Activated T-cell treated with anti-CD3 and anti-CD28 coated beads, Interleukin-2, amount 50 U/mL, for 72 hours (primary cell): ENCODE measurements at places on chromosomes 5 and 9. TPM values are rescaled to one million over a fixed set of nuclear protein-coding genes. Genes with fewer than 3 reads are reported as not detected.

GRCh38 chr5:20500546-20500945 lies 512.5 kb upstream of the CDH18 start:
- no peaks in the 10 kb centered on the region for H3K4me1 ChIP-seq
- no peaks in the 10 kb centered on the region for H3K36me3 ChIP-seq
- DNase-seq: no peak
- no peak overlapping the region for H3K27ac ChIP-seq
- H3K27me3 ChIP-seq: no peaks in the 10 kb centered on the region

Gene PAEP
- not detected for total RNA-seq

- no peaks in the 10 kb centered on the region for H3K36me3 ChIP-seq
- no peak for DNase-seq
- H3K27me3 ChIP-seq: no peaks in the 10 kb centered on the region
- no peak overlapping the region for H3K4me3 ChIP-seq
Observed at GRCh38 chr9:100884518-100884917, 144.0 kb upstream of the PLPPR1 start.

- no peaks in the 10 kb centered on the region for H3K4me1 ChIP-seq
- no peak overlapping the region for H3K4me3 ChIP-seq
- H3K27ac ChIP-seq: no peak overlapping the region
- no peak for DNase-seq
- H3K36me3 ChIP-seq: no peaks in the 10 kb centered on the region
- no peaks in the 10 kb centered on the region for H3K27me3 ChIP-seq
Observed at GRCh38 chr5:38167562-38167996, 90.8 kb upstream of the EGFLAM start.

DNA sequence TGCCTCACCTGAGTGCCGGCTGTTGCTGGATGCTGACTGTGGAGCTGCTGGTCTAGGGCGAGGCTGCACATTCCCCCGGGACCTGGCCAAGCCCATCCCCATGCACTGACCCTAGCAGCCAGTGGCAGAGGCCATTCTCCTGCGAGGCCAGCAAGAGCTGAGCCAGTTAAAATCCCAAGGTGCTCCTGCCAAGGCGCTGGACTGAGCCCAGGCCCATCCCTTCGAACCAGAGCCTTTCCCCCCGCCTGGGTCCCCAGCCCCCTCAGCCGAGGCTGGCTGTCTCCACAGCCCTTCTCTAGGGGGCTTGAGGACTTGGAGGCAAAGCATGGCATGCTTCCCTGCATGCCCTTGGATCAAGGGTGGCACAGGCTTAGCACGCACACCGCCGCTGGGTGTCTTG lies 1.6 kb downstream of the ADAMTSL2 start:
- no peak for DNase-seq
- H3K4me3 ChIP-seq: no peak overlapping the region
- peaks cover 19% of the 10 kb centered on the region for H3K27me3 ChIP-seq
- no peak overlapping the region for H3K27ac ChIP-seq
- peaks cover 16% of the 10 kb centered on the region for H3K4me1 ChIP-seq

Gene FOXE1
- total RNA-seq: 0.79 TPM

Gene EQTN
- not detected for total RNA-seq

DNA sequence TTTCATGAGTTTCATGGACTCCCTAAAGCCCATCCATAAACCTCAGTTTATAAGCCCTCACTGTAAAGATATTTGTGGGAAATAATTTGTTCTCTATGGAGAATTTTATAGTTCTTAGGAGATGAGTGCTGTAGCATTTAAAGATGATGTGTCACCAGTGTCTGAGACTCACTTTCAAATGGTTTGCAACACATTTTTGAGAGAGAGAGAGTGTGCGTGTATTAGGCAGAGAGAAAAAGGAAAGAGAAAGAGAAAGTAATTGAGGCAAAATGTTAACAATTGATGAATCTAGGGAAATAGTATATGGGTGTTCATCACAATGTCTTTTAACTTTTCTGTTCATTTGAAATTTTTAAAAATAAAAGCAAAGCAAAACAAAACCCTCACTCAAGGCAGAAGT lies 479.0 kb downstream of the ZSWIM6 start:
- no peak for DNase-seq
- no peak overlapping the region for H3K27ac ChIP-seq
- no peaks in the 10 kb centered on the region for H3K36me3 ChIP-seq
- H3K4me1 ChIP-seq: no peaks in the 10 kb centered on the region
- H3K27me3 ChIP-seq: no peaks in the 10 kb centered on the region

Gene ARID3C
- total RNA-seq: 0.29 TPM

- no peak overlapping the region for H3K4me3 ChIP-seq
- H3K27ac ChIP-seq: no peak overlapping the region
- H3K27me3 ChIP-seq: no peaks in the 10 kb centered on the region
- no peak for DNase-seq
- no peaks in the 10 kb centered on the region for H3K4me1 ChIP-seq
Observed at GRCh38 chr5:145180371-145180770, 654.8 kb downstream of the PRELID2 start.

Gene RNF183
- 0.69 TPM for total RNA-seq

Gene AGXT2
- total RNA-seq: not detected

Gene FAM153A
- 58.1 TPM for total RNA-seq

Gene CDH9
- not detected for total RNA-seq

Gene OLFM1
- not detected for total RNA-seq

DNA sequence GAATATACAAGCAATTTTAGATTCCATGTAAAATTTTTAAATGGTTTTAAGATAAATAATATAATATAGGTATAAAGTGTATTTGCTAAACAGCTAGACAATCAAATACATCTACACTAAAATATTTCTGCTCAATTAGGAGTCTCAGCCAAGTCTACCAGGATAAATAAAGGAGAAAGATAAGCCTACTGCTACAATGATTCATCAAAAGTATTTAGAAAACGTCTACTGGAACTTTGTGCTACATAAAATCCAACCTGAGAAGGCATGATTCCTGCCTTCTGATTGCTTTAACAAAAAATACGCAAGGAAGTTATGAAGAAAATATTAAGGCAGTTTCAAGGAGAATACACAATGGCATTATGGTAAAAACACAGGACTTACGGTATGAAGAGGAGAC lies 570.6 kb downstream of the EFNA5 start:
- no peaks in the 10 kb centered on the region for H3K36me3 ChIP-seq
- no peaks in the 10 kb centered on the region for H3K4me1 ChIP-seq
- H3K27me3 ChIP-seq: no peaks in the 10 kb centered on the region
- H3K4me3 ChIP-seq: no peak overlapping the region
- H3K27ac ChIP-seq: no peak overlapping the region

DNA sequence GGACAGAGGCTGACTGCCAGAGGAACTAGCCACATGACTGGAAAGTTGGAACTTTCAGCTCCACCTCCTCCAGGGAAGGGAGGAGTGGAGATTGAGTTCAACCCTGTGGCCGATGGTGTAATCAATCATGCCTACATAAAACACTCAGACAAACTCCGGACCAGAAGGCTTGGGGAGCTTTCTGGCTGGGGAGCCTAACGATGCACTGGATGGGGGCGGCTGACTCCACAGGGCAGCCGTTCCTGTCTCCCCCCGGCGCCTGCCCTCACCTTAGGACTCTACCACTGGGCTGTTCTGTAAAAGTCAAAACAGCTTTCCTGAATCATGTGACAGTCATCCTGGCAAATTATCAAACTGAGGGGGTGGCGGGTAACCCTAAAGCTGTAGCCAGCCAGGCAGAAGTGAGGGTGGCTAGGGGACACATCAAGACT lies 58.0 kb downstream of the GOLM1 start:
- no peaks in the 10 kb centered on the region for H3K36me3 ChIP-seq
- H3K27ac ChIP-seq: no peak overlapping the region
- H3K27me3 ChIP-seq: no peaks in the 10 kb centered on the region
- no peaks in the 10 kb centered on the region for H3K4me1 ChIP-seq
- H3K4me3 ChIP-seq: no peak overlapping the region
- no peak for DNase-seq

Gene BARHL1
- total RNA-seq: not detected

DNA sequence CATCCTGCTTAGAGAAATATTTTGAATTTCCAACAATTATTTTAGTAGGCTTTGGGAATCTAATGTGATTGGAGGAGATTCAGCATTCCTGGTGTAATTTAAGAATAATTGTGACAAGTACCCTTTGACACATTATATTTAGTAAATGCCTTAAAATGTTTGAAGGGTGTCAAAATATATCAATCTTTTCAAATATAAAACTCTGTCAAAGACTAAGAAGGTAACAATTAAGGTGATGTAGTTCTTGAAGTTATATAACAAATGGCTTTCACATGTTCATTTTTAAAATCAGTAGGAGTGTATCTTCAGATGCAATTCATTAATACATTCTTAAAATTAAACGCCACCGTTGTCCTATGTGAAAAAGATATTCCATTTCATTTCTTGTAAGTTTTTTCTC lies 1977.1 kb upstream of the CDH9 start:
- H3K27me3 ChIP-seq: no peaks in the 10 kb centered on the region
- no peak for DNase-seq
- no peaks in the 10 kb centered on the region for H3K4me1 ChIP-seq
- H3K4me3 ChIP-seq: no peak overlapping the region
- no peak overlapping the region for H3K27ac ChIP-seq

- no peak overlapping the region for H3K4me3 ChIP-seq
- H3K27me3 ChIP-seq: no peaks in the 10 kb centered on the region
- DNase-seq: no peak
Observed at GRCh38 chr5:146825033-146825432, 53.5 kb downstream of the PPP2R2B start.

DNA sequence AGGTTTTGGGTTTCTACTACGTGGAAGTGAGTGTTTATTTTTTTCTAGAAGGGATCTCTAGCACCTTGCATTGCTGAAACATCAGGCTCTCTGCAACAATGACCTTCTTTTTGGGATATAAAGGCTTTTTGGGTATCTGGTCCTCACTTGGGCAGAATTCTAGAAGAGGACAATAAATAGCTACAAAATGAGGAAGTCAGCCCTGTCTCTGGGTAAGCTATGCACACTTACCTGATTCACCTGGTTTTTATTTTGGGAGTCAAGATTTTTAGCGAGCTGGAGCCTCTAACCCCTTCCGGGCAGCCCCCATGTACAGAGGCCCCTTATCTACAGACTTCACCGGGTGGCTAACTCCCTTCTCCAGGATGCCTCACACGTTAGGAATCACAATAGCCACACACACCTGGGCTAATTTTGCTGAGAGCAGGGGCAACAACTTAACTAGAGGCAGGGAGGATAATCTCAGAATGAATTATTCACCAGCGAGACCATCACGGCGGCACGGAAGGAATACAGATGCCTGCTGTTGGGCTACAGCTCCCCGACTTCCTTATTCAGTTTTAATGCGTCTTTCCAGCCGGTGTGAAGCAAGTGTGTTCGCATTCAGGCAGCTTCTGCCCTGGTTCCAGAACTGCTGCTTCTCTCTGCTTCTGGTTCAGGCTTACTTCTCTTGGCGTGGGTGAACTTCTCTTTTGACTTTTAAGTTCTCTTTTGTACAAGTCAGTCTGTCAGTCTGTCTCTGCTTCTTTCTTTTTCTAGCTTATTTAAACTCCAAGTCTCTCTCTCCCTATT lies 341.0 kb upstream of the PANK3 start:
- DNase-seq: no peak
- peak overlapping the region; percentile 39 for H3K4me3 ChIP-seq
- H3K36me3 ChIP-seq: no peaks in the 10 kb centered on the region
- peaks cover 73% of the 10 kb centered on the region for H3K27me3 ChIP-seq
- H3K27ac ChIP-seq: no peak overlapping the region

GRCh38 chr5:79756076-79756475 lies 66.4 kb downstream of the CMYA5 start:
- peaks cover 6% of the 10 kb centered on the region for H3K27me3 ChIP-seq
- no peak overlapping the region for H3K4me3 ChIP-seq

- H3K36me3 ChIP-seq: no peaks in the 10 kb centered on the region
- no peaks in the 10 kb centered on the region for H3K27me3 ChIP-seq
- H3K4me1 ChIP-seq: peaks cover 78% of the 10 kb centered on the region
- no peak for DNase-seq
- H3K27ac ChIP-seq: peak overlapping the region; percentile 32
Observed at GRCh38 chr5:132468656-132469379, 21.8 kb downstream of the IRF1 start.

Gene ADGRD2
- total RNA-seq: not detected

DNA sequence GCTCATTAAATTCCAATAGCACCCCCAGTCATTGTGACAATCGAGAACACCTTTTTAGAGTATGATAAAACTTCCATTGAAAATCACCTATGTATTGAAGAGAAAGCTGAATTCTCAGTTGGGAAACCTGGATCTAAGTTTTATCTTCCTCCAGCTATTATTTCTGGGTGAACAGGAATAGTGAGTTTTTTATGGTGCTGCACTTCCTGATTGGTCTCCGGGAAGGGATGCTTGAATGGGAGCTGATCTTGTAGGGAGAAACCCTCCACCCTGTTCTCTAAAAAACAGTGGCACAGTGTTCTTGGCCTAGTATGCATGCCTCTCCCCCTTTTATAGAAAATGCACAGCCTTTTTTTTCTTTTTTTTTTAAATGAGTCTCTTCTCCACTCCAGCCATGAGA lies 112.2 kb downstream of the ACTBL2 start:
- DNase-seq: no peak
- no peak overlapping the region for H3K4me3 ChIP-seq
- H3K27ac ChIP-seq: no peak overlapping the region
- peaks cover 6% of the 10 kb centered on the region for H3K27me3 ChIP-seq

- H3K27me3 ChIP-seq: no peaks in the 10 kb centered on the region
- H3K27ac ChIP-seq: no peak overlapping the region
- DNase-seq: no peak
Observed at GRCh38 chr9:103025796-103026195, 30.7 kb downstream of the CYLC2 start.

DNA sequence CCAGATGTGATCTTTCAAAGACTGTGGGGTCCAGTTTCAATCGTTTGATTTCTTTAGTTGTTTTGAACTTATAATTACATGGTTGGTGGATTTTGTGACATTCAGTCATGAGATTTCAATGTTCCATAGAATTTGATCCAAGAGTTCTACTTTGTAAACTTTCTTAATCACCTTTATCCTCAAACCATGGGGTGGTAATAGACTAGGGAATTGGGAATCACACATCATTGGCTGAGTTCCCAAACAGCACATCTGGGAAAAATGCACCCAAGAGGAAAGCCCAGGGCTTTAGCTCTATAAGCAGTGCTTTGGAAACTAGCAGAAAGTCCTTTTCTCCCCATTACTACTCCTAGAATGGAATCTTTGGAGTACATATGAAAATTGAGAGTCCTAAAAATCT lies 177.6 kb downstream of the NNT start:
- no peaks in the 10 kb centered on the region for H3K36me3 ChIP-seq
- no peak overlapping the region for H3K4me3 ChIP-seq
- no peak overlapping the region for H3K27ac ChIP-seq
- peaks cover 18% of the 10 kb centered on the region for H3K27me3 ChIP-seq

Gene PRUNE2
- total RNA-seq: 1.5 TPM

- DNase-seq: no peak
- H3K27me3 ChIP-seq: no peaks in the 10 kb centered on the region
- no peaks in the 10 kb centered on the region for H3K36me3 ChIP-seq
- no peak overlapping the region for H3K27ac ChIP-seq
Observed at GRCh38 chr5:111745075-111745739, 11.8 kb downstream of the NREP start.

DNA sequence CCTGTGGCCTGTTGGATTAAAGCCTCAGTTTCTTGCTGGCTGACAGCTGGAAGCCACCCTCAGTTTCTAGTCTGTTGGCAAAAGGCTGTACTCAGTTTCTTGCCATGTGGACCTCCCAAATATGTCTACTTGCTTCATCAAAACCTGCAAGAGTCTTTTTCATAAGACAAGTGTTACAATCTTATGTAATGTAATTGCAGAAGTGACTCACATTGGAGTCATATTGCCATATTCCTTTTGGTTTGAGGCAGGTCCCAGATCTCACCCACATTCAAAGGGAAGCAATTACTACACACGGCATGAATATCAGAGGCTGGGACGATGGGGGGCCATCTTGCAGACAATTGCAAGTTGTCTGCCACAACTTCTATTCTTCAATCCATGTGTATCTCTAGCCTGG lies 286.7 kb upstream of the IL12B start:
- no peaks in the 10 kb centered on the region for H3K4me1 ChIP-seq
- H3K4me3 ChIP-seq: no peak overlapping the region
- peaks cover 17% of the 10 kb centered on the region for H3K27me3 ChIP-seq

Gene CD72
- total RNA-seq: 28.7 TPM
